ENCODE measurements at places on chromosomes 4 and X.

DNA sequence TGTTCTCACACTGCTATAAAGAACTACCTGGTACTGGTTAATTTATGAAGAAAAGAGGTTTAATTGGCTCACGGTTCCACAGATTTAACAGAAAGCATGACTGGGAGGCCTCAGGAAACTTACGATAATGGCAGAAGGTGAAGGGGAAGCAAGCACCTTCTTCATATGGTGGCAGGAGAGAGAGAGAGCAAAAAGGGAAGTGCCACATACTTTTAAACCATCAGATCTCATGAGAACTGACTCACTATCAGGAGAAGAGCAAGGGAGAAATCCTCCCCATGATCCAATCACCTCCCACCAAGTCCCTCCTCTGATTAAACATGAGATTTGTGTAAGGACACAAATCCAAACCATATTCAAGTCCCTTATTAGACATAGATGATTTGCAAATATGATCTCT lies 12.3 kb upstream of the RAP2C start:
- DNase-seq = no peak

DNA sequence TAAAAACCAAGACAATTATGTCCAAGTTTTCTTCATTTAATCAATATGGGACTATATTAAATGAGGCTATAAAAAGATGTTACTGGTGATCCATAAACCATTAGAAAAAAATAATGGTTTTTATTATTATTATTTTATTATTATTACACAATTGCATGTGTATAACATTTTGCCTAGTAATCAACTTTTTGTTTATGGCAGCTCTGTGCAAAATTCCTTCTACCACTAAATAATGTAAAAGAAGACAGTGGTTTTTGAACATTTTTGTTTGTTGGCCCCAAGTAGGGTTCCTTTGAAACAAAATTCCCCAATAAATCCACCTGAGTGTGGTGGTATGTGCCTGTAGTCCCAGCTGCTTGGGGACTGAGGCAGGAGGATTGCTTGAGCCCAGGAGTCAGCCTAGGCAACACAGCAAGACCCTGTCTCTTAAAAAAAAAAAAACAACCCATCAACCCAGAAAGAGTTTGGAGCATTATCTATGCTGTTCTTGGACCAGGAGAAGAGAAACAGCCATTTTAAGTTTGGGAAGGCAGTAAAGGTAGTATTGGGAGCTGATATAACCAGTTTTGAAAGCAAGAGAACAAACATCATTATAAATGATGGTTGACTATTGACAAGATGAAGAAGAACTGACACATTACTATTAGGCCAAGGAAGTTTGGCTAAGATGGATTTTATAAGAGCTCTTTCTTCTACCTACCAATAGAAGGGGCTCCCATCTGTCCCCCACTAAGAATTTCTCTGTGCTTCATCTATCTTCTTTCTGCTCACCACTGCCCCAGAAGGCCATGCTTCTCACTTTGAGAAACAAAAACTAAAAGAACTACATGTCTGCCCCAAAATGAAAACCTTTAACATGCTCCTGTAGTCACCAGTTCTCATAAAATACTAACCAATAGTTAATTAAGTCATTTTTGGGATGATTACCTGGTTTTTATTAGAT lies 2.2 kb downstream of the TMEM156 start:
- no peak for DNase-seq

- DNase-seq = no peak
These were observed 6.4 kb downstream of the SGMS2 start for GRCh38 chr4:107831140-107831539.

- DNase-seq = no peak
These were observed 30.4 kb downstream of the TXK start for GRCh38 chr4:48103483-48104139.

DNA sequence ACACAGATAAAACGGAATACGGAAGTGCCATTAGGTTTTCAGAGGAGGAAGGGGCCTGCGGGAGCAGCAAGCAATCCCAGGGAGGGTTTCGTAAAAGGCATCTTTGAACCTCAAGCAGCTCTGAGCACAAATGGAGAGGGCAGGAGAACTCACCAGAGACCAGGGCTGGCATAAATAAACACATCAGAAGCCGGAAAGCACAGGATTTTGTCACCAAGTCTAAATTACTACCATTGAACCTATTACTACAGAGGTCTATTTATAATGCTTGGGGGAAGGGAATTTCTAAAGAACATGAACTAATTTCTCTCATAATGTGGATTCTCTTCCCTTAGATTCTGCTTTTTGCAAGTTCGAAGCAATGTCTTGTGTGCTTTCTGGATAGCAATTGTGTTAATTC lies 39.6 kb upstream of the MBTPS2 start:
- DNase-seq = no peak

DNA sequence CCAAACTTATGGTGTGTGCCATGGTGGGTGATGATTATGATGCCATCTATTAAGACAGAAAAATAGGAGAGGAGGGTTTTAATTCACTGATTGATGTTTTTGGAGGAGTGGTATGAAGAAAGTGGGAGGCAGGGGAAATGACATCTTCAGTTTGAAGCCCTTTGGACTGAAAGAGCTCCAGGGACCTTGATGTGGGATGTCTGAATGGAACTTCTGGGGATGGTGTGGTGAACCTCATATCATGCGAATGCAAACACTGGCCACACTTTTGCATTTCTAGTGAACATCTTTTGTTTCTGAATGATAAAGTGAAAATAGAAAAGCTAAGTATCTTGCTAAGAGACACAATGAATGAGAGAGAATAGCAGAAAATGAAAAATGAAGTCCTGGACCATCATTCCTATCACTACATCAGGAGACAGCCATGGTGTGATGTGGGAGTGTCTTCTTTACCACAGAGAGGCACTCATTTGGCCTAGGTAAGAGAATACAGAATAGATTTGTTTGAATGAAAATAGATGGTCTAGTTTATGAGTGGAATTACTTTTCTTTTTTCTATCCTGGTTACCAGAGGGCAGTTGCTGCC lies 123.5 kb downstream of the ZNF827 start:
- DNase-seq = no peak

DNA sequence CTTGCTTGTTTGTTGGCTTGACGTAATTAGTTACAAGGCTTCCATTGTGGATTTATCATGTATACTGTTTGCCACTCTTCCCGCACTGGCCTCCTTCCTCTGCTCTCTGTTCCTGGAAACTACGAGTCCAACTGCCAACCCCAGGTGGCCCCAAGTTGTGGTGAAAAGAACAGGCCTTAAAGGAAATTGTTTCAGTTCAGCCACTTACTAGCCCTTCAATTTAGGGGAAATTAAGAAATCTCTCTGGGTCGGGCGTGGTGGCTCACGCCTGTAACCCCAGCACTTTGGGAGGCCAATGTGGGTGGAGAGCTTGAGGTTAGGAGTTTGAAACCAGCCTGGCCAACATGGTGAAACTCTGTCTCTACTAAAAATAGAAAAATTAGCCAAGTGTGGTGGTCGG lies 28.0 kb downstream of the RBM47 start:
- DNase-seq = no peak

DNA sequence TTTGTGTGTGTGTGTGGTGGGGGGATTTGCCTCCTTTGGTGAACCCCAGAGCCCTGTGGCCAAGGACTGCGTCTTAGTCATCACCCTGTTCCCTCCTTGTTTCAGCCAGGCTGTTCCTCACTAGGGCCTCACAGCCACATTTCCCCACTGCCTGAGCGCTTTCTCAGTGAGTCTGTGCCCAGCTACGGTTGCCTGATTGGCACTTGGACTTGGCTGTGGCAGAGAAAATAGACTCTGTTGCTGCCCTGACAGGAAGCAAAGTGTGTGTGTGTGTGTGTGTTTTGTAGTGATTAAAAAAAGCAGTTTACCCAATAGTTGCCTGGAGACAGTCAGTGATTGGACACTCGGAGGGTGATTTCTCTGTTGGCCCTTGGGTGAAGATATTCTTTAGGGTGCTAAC lies 113.0 kb downstream of the UCHL1 start:
- DNase-seq = no peak

DNA sequence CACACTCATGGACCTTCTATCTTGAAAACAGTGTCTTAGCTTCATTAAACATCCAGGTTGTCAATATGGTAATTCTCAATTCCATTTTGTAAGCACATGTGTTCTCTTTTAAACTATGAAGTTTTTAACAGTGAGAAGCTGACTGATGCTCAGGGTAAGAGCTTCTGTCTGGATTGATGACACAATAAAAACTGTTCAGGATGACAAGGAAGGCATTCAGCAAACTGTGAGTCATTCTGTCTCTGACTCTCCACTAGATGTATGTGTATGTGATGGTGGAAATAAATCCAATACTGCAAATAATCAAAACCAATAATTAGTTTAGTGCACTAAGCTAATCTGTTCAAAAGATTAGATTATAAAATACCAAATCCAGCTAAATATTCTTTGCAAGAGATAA lies 115.3 kb upstream of the ARX start:
- no peak for DNase-seq

DNA sequence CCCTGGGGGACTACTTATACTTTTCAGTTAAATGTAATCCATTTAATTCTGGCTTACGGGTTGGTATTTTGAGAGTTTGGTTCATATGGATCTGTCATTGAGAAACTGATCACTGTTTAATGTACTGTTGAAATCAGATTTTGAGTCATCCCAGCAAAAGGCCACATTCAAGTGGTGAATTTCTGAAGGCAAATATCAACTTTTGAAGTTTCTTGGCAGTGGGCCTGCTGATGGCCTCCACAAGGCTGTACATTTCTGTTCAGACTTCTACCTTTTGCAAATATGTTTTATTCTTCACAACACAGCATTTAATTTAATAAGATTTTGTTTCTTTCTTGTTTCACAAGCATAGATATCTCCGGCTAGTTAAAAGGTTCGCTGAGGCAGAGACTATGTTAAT lies 138.7 kb downstream of the PDGFC start:
- DNase-seq = no peak

GRCh38 chr4:54447304-54447703 lies 210.5 kb upstream of the KIT start:
- DNase-seq = no peak

DNA sequence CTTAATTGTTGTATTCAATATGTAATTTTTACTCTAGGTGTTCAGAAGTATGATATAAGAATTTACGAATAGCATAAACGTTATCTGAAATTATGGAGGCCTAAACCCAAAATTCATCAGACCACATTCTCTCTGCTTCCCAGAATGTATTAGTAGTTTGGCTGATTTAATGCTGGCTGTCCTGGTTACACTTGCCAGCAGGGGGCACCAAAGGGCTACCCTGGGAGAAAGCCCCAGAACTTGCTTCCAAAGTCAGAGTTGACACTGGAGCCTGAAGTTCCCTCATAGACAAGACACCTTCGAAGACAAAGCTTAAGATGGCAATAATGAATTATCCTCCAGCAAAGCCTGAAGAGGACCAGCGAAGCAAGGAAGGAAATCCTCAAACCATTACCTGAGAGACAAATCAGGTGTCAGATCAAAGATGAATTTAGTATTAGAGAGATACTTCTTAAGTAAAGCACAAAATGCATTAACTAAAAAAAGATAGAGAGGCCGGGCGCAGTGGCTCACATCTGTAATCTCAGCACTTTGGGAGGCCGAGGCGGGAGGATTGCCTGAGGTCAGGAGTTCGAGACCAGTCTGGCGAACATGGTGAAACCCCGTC lies 11.3 kb upstream of the ANOS1 start:
- DNase-seq = no peak

- DNase-seq = no peak
These were observed 11.3 kb downstream of the QDPR start for GRCh38 chr4:17500574-17500973.

DNA sequence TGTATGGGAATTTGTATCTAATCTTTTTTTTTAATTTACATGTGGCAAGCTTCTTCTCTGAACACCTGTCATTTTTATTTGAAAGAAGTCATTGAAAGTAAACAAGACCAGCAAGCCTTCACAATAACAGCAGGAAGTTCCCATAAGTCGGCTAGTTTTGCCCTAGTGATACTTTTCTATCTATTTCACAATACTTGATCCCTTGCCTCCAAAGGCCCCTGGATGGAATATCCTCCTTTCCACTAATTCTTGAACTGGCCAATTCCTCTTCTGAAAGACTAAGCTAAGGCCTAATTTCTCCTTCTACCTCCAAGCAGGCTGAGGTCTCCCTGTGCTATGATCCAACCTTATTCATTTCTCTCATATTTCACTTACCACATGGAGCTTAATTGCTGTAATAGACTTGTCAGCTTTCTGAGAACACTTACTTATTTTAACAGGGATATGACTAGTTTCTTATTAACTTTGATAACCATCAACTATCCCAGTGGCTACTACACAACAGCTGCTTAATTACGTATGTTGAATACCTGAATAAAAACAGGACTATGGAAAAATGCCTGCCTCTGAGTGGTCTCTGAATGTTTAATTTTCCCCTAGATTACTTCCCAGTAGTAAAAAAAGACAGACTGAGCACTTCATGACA lies 194.2 kb downstream of the MAD2L1 start:
- DNase-seq = no peak

DNA sequence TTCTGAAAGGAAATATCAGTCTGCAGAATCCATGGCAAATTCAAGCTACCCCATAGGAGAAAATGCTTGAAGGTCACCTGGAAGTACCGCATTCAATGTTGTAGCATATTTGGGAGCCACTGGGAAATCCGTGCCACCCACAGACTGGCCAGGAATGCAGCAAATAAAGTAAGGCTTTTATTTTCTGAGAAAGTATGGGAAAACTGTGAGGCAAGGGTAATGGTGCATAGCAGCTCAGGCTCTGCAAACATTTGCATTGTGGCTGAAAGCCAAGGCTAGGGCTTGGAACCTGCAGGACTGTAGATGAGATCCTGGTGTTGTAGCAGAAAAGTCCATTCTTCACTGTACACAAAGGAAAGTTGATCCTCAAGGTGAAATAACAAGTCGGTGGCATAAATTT lies 450.9 kb upstream of the NR3C2 start:
- no peak for DNase-seq

DNA sequence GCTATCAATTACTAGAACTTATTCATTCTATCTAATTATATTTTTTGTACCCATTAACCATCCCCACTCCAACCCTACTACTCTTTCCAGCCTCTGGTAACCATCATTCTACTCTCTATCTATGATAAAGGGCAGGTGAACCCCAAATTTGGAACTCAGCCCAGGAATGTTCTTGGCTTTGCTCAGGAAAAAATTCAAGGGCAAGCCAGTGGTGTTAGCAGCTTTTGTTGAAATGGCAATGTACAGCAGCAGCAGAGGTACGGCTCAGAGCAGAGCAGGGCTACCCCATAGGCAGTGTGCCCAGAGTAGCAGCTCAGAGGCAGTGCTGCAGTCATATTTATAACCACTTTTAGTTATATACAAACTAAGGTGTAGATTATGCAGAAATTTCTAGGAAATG lies 138.2 kb downstream of the RNF150 start:
- DNase-seq = no peak

DNA sequence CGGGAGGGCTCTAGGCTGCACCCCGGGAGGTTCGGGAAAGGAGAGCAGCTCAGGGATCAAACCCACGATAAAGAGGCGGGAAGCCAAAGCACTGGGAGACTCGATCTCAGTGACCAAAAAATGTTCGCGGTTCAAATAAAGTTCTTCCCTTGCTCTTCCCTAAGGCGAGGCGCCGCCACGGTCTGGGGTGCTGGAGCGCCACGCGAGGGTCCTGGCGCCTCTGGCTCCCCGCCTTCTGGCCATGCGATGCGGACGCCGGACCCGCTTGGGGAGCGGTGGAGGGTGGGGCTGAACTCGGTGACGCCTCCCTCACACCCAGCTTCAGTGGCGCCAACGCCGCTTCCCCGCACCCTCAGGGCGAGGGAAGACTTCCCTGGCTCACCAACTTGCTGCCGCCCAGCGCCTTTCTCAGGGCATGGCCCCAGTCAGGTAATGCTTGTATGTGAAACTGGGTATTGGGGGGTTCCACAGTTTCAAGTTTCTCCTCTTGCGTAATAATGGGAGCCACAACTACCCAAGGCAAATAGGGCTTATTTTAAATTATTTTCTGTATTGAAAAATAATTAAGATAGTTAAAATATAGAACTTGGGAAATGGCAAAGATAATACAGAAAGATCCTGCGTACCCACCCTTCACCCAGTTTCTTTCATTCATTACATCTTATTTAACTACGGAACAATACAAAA lies at the start of gene QRFPR:
QRFPR (minus strand) TSS at position 243 of the 687 bp plus-strand sequence. CDS start 371 bp downstream, outside the sequence.
- DNase-seq = no peak
